ENCODE measurements at places on chromosomes 4 and X.

DNA sequence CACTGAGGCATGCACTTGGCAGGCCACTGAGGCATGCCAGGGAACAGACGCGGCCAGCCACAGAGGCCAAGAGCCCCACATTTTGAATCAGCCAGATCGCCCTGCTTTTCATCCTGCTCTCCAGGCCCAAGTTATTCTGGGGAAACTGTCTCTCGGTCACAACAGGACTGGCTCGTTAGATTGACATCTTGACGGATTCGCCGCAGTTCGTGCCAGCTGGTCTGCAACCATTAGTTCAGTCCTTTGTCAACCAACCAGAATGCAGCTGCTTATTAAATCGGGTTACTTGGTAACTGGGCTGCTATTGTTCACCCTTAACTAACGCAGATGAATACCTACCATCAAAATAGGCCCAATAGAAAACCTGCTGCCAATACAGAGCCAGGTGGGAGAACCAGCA lies 16.7 kb downstream of the CLDN34 start:
- no peak for DNase-seq

- DNase-seq, result no peak
Observed at GRCh38 chrX:19709812-19710518, 177.4 kb downstream of the SH3KBP1 start.

- no peak for DNase-seq
Observed at GRCh38 chr4:154390324-154390723, 101.3 kb downstream of the DCHS2 start.

GRCh38 chr4:85603437-85604336 lies 128.7 kb downstream of the ARHGAP24 start:
- DNase-seq, result no peak

- no peak for DNase-seq
Observed at GRCh38 chr4:38283724-38284123, 323.5 kb downstream of the PTTG2 start.

- no peak for DNase-seq
Observed at GRCh38 chr4:107834241-107834794, 9.6 kb downstream of the SGMS2 start.

- DNase-seq, result no peak
Observed at GRCh38 chr4:98284640-98285046, 23.5 kb downstream of the RAP1GDS1 start.

DNA sequence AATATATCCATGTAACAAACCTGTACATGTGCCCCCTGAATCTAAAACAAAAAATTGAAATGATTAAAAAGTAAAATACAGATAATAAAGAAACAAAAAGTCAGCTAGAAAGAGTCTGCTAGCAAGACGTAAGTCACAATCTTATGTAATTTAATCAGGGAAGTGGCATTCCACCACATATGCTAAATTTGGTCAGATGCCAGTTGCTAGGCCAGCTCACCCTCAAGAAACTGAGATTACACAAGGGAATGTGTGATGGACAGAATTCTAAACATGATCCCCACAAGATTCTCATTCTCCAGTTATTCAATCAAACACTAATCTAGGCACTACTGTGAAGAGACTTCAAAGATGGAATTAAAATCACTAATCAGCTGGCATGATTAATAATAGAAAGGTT lies 689.3 kb downstream of the CENPC start:
- no peak for DNase-seq

GRCh38 chr4:16794816-16795445 lies 103.5 kb downstream of the LDB2 start:
- no peak for DNase-seq

GRCh38 chrX:152632445-152633097 lies 5.1 kb upstream of the GABRQ start:
- DNase-seq, result peak; percentile 2

- no peak for DNase-seq
Observed at GRCh38 chr4:13783800-13784411, 156.4 kb upstream of the BOD1L1 start.

GRCh38 chr4:149723065-149723464 lies 92.6 kb downstream of the IQCM start:
- no peak for DNase-seq

DNA sequence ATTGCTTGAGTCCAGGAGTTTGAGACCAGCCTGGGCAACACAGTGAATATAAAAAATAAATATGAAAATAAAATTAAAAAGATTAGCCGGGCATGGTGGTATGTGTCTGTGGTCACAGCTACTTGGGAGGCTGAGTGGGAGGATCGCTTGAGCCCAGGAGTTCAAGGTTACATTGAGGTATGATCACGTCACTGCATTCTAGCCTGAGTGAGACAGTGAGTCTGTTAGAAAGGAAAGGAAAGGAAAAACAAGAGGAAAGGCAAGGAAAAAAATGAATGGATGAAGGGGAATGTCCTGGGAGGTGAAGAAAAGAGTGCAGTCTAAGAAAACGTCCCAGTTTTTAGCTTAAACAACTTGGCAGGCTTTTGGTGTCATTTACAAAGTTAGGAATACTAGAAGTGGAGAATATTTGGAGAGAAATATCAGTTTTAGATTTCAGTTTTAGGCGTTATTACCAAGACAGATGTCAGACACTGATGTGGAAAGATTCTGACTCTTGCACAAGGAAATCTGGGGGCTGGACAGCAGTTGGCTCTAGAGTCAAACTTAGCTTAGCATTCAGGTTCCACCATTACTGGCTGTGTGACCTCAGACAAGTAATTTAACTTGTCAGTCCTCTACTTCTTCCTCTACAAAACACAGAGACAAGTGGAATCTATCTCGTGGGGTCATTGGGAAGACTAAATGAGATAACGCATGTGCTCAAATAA lies 139.0 kb downstream of the TSPAN5 start:
- no peak for DNase-seq

GRCh38 chr4:1187182-1187581 lies 14.8 kb upstream of the SPON2 start:
- DNase-seq, result no peak

DNA sequence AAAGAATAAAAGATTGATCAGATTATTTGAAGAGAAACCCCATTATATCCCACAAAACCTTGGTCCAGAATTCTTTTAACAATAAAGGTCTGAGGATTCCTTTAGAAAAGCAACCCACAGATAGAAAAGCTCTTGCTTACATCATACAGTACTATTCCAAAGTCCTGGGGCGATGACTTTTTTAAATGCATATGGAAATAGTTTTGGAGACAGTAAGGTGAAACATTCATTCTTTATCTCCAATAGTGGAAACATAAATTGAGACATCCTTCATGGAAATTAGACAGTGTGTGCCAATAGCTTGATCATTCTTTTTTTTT lies 85.7 kb upstream of the UCP1 start:
- no peak for DNase-seq

- DNase-seq, result no peak
Observed at GRCh38 chrX:48465336-48465933, 4.6 kb downstream of the SLC38A5 start.

DNA sequence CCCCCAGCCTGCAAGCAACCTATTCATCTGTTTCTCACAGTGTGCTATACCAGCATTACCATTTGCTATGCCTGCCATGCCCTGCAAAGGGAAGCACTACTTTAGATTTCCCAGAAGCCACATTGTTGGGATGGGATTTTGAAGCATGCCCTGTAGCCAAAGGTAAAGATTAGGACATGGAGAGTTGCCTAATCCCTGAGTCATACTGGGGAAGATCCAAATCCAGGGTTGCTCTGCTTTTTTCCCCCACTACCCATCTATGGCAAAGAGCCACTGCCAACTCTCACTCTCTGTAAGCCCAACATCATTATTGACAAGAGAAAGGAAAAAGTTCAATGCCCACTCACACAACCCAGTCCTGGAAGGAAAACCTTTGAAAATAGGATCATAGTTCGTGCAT lies 36.7 kb upstream of the TMEM164 start:
- DNase-seq, result no peak

DNA sequence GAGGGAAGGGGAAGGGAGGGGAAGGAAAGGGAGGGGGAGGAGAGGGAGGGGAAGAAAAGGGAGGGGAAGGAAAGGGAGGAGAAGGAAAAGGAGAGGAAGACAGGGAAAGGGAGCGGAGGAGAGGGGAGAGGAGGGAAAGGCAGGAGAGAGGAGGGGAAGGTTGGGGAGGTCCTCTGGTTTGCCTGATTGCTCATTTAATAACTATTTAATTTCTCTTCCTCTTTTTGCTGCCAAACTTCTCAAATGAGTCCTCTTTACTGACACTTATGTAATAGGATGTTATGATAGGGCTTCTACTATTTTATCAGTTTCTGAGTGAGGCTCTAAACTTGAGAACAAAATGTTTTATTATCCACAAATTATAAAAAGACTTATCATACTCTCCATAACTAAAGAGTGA lies 35.4 kb upstream of the PPA2 start:
- DNase-seq, result no peak

GRCh38 chr4:147589586-147589985 lies 27.6 kb upstream of the TMEM184C start:
- no peak for DNase-seq

GRCh38 chr4:27844376-27844775 lies 983.7 kb downstream of the STIM2 start:
- DNase-seq, result no peak

DNA sequence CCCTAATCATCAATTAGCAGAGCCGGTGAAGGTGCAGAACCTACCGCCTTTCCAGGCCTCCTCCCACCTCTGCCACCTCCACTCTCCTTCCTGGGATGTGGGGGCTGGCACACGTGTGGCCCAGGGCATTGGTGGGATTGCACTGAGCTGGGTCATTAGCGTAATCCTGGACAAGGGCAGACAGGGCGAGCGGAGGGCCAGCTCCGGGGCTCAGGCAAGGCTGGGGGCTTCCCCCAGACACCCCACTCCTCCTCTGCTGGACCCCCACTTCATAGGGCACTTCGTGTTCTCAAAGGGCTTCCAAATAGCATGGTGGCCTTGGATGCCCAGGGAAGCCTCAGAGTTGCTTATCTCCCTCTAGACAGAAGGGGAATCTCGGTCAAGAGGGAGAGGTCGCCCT lies 3.3 kb upstream of the OPN1LW start:
- DNase-seq, result no peak

DNA sequence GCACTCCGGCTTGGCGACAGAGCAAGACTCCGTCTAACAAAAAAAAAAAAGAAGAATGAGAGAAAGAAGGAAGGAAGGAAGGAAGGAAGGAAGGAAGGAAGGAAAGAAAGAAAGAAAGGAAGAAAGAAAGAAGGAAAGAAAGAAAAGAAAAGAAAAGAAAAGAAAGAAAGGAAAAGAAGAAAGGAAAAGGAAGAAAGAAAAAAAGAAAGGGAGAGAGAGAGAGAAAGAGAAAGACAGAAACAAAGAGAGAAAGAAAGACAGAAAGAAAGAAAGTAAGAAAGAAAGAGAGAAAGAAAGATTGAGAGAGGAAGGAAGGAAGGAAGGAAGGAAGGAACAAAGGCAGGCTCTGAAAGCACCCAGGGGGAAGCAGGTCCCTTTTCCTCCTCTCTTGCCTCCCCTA lies 336.6 kb upstream of the GATB start:
- DNase-seq, result no peak

DNA sequence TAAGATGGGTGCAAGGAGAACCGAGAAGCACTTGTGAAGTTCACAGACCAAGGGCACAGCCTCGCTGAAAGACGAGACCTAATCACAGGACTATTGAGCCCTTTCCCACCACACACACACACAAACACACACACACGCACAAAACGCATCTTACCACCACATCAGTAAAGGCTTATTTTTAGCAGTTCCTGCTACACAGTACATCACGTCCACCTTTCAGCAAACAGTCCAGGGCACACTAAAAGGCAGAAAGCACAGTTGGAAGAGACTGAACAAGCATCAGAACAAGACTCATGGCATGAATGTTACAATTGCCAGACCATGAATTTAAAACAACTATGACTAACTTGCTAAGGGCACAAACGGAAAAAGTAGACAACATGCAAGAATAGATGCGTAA lies 83.6 kb upstream of the MAPK10 start:
- no peak for DNase-seq

- DNase-seq, result no peak
Observed at GRCh38 chrX:47749185-47749967, 87.3 kb upstream of the ZNF81 start.

- no peak for DNase-seq
Observed at GRCh38 chrX:28590396-28590795, 3.1 kb downstream of the IL1RAPL1 start.

DNA sequence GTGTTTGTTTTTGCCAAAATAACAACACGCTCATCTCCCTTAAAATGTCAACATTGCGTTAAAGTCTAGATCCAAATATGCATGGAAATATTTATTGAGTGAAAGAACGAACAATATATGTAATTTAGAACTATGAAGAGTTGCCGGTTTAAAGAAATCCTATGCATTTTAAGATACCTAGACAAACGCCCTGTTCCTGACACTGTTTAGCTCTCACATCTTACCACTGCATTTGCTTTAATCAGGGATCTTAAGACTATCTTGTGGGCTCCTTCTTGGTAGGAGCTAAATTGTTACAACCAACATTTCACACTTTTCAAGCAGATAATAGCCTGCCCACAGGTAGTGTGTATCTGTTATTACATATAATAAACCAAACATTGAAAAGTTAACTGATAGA lies 96.6 kb upstream of the RPS6KA3 start:
- no peak for DNase-seq

- DNase-seq, result no peak
Observed at GRCh38 chr4:120630427-120630826, 292.1 kb downstream of the PRDM5 start.

- no peak for DNase-seq
Observed at GRCh38 chr4:17930256-17930655, 91.3 kb downstream of the LCORL start.

DNA sequence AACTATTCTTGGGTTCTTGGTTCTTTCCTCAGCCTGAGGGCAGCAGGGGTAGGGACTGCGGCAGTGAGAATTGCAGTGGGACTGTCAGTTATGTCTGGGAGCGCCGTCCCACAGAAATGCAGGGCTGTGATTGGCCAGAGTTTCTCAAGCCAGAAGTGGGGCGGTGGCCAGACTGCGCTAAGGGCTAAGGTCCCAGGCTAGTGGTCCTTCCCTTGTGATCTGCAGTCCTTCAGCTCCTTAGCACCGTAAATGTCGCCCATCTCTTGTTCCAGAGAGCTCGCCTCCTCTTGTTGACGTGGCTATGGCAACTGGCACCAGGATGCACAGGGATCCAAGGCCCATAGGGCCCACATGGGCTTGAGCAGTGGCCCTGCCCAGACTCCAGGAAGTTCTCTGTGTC lies 223.5 kb downstream of the GRIA2 start:
- DNase-seq, result no peak

DNA sequence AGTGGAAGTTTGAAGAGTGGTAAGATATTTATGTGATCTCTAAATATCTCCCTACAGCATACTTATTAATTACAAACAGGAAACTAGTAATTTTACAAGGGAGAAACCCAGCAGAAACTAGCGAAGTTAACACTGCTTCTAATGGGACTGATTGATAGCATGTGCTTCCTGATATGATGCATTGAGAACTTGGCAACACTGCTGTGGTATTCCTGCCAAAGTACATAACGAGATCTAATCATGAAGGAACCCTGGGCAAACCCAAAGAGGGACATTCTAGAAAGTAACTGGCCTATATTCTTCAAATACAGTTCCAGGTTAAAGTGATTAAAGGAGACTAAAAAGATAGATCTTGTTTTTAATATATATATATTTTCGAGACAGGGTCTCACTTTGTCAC lies 4.6 kb upstream of the GPR34 start:
- DNase-seq, result no peak

Data from NCI-H510A (cell line).